Activated CD8-positive, alpha-beta T cell treated with anti-CD3 and anti-CD28 coated beads, Interleukin-2, amount 10 ng/mL, durations not matched to agents 7 days and 5 days (primary cell): ENCODE measurements at places on chromosomes 3 and 15.
A peak's percentile ranks its signal among the peaks of the same experiment; 100 is the strongest.

DNA sequence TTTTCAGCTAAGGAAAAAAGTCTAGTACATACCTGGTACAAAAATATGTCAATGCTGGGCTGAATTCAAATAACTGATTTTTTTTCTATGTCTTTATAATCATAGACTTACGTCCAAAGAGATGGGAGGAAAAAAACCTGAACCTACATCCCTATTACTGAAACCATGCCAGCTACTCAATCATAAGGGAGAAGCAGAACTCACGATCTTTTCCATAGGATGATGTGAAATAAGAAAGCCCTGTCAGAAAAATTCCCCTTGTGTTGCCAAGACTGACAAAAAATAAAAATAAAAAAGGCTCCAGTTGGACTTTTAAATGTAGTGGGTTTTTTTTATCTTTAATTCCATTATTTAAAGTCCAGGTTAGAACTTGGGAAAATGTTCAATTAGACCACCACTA lies 3.3 kb downstream of the MSL2 start:
- DNase-seq, result no peak

DNA sequence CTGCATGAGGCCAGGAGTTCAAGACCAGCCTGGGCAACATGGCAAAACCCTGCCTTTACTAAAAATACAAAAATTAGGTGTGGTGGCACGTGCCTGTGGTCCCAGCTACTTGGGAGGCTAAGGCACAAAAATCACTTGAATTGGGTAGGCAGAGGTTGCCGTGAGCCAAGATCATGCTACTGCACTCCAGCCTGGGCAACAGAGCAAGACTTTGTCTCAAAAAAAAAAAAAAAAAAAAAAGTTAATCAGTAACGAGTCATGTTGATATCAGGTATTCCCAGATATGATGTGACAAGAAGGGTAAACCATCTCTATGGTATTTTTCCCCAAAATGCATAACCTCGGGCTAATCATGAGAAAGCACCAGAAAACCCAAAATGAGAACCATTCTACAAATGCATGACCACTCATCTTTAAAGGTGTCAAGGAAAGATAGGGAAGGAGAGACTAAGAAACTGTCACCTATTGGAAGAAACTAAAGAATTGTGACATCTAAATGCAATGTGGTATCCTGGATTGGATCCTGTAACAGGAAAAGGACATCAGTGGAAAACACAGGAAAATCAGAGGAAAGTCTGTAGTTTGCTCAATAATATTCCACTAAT lies 66.5 kb upstream of the MAP4 start:
- DNase-seq, result no peak

GRCh38 chr3:136239094-136239493 lies 11.0 kb upstream of the PCCB start:
- DNase-seq, result no peak

GRCh38 chr3:16073203-16073602 lies 101.3 kb upstream of the GALNT15 start:
- no peak for DNase-seq

GRCh38 chr3:59824876-59825275 lies 775.1 kb upstream of the CFAP20DC start:
- no peak for DNase-seq

- no peak for DNase-seq
These were observed 280.4 kb downstream of the ULK4 start for GRCh38 chr3:41681479-41681878.

- no peak for DNase-seq
These were observed 199.2 kb upstream of the TMC3 start for GRCh38 chr15:81573098-81573746.

GRCh38 chr3:130310109-130310508 lies 35.4 kb upstream of the COL6A5 start:
- no peak for DNase-seq

DNA sequence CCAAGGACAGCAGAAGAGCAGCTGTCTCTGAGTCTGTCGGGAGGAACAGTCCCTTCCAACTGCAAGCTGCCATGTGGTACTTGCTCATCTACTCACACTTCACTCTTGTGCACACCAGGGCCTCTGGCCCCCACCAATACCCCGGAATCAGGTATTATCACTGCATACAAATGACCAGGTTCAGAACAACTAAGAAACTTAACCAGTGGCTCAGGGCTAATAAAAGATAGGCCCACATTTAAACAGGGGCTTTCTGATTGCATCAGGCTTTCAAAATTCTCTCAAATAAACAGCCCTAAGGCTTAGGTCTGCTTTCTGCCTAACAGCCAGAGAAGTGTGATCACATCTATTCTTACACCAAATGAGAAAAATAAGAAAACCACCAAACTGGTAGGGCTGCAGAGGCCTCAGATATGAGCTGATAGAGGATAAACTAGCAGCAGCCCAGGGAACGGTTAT lies 20.7 kb downstream of the CCDC12 start:
- DNase-seq, result no peak

DNA sequence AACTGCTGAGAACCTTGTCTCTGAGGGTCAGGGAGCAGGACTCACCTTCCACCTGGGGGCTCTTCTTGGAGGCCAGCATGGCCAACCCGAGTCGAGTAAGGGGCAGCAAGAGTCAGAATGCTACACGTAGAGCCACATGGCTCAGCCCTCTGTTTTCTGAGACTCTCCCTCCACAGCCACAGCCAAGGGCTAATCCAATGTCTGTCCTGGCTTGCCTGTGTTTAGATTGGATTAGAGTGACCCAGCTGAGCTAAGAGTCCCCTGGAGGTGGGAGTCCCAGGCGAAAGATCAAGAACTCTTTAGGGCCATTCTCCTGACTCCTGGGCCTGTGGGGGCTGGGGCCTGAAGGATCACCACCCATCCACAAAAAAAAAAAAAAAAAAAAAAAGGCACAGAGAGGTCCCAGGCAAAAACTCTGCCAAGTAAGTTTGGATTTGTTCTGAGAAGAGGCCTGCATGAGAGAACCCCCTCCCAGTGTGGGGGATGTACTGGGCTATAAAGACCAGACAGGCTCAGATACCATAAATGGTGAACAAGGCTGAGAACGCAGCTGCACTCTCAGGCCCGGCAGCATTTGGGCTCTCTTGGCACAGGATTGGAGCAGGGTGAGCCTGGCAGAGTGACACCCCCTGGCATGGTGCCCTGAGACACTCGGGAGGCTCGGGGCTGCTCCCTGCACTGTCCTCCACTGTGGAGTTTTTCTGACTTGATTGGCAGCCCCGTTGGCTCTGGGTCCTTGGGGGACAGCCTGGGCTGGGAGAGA lies 88.0 kb upstream of the OSBPL11 start:
- DNase-seq, result no peak

- DNase-seq, result no peak
These were observed 775.3 kb upstream of the ARPP21 start for GRCh38 chr3:34864011-34864410.

- no peak for DNase-seq
These were observed 526.9 kb upstream of the NECTIN3 start for GRCh38 chr3:110544730-110545129.

DNA sequence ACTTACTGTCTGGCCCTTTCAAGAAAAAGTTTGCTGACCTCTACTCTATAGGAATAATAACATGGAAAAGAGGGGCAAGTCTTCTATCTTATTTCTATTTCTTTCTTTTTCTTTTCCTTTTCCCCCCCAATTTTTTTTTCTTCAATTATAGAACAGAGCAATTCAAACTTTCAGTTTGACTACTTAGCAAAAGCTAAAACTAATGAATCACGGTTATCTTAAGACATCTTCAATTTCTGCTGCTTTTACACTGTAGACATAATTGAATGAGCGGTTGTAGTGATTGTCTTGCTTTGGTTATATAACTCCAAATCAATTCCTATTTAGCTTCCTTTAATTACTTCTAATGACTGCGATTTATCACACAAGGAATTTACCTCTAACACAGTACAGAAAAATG lies 74.3 kb upstream of the P2RY1 start:
- DNase-seq, result no peak

- no peak for DNase-seq
These were observed 438 bp upstream of the SLC49A4 start for GRCh38 chr3:122794483-122794778.

- DNase-seq, result peak; percentile 81
These were observed 5.8 kb downstream of the PRRT3 start for GRCh38 chr3:9946112-9947024.

DNA sequence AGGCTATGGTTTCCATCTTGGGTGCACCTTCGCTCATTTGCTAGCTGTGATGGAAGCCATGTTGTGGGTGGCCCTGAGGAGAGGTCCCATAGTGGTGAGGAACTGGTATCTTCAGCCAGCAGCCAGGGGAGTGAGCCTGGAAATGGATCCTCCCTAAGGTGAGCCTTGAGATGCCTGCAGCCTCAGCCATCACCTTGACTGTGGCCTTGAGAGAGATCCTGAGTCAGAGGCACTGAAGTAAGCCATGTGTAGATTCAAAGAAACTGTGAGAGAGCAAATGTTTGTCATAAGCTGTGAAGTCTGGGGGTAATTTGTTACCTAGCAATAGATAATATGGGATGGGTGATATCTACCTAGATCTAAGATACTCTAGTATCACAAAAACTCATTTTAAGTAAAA lies 105.3 kb downstream of the SNRK start:
- no peak for DNase-seq

GRCh38 chr3:38840987-38841386 lies 25.0 kb upstream of the SCN10A start:
- DNase-seq, result no peak

DNA sequence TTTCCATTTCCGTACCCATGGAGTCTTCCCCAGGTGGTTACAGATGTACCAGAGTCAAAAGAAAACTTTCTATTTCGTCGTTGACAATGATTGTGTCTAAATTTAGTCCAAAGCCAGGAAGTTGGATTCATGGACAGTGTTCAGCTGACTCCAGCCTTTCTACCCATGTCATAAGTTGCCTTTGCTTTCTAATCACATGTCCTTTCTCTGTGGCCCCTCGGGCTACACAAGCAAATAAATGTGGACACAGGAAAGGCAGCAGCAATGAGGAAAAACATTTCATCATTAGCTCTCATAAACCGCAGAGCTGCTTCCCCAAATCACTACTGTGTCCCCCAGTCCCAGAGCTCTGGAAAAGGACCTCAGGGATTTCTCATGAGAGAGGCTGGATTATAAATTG lies 82.0 kb downstream of the USF3 start:
- DNase-seq, result no peak

GRCh38 chr15:87631093-87631492 lies 625.4 kb downstream of the NTRK3 start:
- no peak for DNase-seq

- DNase-seq, result no peak
These were observed 1061.2 kb downstream of the DIPK2A start for GRCh38 chr3:145032791-145033190.

GRCh38 chr3:148906667-148907066 lies 41.6 kb downstream of the CPA3 start:
- DNase-seq, result no peak

DNA sequence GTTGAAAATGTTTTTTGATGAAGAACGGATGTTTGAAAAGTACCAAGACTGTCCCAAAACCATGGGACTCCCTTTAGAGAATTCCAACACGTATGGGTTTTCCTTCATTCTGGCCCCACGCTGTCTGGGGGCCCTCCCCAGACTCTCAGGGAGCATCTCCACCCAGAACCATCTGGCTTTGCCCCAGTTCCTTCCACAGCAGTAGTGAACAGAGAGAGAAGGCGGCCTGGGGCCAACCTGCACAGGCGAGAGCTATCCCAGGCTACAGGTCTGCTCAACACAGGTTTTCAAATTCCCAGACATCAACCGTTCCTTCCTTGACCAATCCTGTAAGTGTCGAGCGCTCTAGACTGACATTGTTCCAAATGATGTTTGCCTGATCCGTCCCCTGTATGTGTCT lies 92.5 kb upstream of the SNRPA1 start:
- DNase-seq, result no peak

GRCh38 chr3:100602506-100603444 lies 6.6 kb upstream of the ADGRG7 start:
- no peak for DNase-seq

GRCh38 chr3:13045904-13046568 lies 27.2 kb downstream of the IQSEC1 start:
- no peak for DNase-seq

GRCh38 chr3:31952205-31952604 lies 28.9 kb downstream of the OSBPL10 start:
- DNase-seq, result no peak

DNA sequence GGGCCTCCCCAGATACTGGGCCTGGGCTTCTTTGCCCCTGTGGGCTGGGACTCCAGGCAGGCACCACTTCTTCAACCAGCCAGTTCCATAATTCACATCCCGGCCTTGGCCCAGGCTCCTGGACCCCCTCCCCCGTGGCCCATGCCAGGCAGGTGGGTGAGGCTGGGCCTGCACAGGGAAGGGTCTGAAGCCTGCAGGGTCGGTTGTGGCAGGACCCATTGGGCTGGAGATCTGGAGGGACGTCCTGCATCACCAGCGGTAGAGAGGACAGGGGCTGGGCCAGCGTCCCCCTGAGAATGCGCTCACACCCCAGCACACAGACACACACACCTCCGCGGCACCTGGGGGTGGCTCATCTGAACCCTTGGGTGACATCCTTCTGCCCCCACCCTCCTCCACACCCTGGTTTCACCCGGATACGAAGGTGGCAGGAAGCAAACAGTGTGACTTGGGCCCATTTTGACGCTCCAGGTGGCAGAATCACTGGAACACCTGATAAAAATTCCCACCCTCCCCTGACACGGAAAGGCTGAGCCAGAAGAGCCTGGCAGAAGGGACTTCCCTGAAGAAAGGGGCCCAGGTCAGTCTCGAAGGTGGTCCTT lies 15.4 kb downstream of the ZDHHC19 start:
- DNase-seq, result no peak

DNA sequence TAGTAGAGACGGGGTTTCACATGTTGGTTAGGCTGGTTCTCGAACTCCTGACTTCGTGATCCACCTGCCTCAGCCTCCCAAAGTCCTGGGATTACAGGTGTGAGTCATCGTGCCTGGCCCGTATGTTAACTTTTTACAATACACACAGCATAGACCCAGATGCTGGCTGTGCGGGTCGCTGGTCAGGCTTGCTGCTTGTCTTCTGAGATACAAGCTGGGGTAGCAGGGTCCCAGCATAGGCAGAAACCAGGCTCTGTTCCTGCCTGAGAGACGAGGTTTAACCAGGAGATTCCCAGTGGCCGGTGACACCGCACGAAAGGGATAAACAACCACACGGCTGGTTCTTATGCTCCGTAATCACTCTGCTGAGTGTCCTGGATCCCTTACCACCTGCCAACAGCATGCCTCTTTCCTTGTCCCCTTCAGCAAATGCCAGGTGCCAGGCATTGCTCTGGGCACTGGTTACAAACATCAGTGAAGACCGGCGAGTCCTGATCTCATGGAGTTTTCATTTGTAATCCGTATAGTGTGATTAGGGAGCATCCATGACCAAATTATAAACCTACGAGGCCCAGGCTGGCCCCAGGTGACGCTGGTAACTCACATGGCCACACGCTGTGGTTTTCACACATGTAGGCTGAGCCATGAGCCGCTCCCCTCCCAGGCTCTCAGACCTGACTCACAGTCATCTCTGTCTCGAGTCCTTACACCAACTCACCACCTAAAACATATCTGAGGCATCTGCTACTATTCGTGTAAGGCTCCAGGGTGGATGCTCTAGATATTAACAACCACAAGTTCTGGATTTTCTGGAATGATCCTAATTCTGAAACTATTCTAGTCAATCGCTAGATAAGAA lies 125.7 kb downstream of the PDZRN3 start:
- no peak for DNase-seq

GRCh38 chr15:76465728-76466127 lies 129.2 kb downstream of the ISL2 start:
- no peak for DNase-seq

- DNase-seq, result peak; percentile 92
These were observed 35.6 kb downstream of the DAPK2 start for GRCh38 chr15:64010719-64011118.

- DNase-seq, result no peak
These were observed 30.6 kb upstream of the CERS3 start for GRCh38 chr15:100559330-100559729.
